ENCODE measurements at places on chromosomes 11 and 22. TPM values are rescaled to one million over a fixed set of nuclear protein-coding genes. Genes with fewer than 3 reads are reported as not detected.

STIM1 gene
- 52.9 TPM for total RNA-seq

OR2AT4 gene
- not detected for total RNA-seq

TENM4 gene
- 7.1 TPM for total RNA-seq

SYT8 gene
- total RNA-seq: 8.8 TPM

EMID1 gene
- total RNA-seq: 10.5 TPM

RASGRP2 gene
- 10.8 TPM for total RNA-seq

IL17REL gene
- total RNA-seq: not detected

MGAT3 gene
- total RNA-seq: 6.7 TPM

SCN2B gene
- total RNA-seq: 4.1 TPM

Data from left lung (tissue), 14 donors.